ENCODE measurements at places on chromosomes 1 and 21. TPM values are rescaled to one million over a fixed set of nuclear protein-coding genes. Genes with fewer than 3 reads are reported as not detected.

The PALMD gene
- not detected for total RNA-seq

The KLHL20 gene
- total RNA-seq, result 17.7 TPM

DNA sequence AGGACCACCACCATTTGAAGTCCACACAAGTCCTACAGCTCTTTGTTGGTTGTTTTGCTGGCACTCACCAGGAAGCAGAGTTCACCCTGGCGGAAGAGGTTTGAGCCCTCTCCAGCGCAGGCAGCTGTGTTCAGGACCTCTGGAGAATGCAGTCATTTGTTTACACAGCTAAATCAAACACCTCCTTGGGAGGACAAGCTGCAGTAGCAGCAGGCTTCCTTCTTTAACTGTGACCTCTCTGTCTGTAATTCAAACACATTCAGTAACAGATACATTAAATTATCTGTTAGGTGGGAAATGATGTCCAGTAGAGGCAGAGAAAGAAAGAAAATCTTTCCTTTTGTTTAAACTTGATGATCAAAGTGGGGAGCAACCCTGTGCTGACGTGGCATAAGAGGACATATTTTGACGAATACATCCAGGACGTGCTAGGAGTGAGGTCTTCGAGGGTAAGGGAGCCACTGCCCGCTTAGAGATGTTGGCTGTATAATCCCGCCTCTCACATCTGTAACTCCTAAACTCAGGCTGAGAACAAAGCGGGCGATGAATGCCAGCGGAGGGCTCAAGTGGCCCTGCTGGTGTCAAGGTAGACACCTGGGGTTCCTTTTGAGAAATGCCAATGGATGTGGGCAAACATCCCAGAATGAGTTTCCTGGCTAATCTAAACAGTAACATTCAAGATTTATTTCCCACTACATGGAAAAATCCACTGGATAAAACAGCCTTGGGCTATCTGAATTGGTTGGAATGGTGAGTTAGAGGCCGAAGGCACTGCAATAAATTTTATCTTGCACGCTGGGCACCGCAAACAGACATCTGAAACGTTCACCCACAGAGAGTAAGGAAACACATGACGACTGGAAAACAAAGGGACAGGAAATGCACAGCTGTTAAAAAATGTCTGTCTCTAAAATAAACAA, 51.7 kb downstream of the ABCA4 start:
- peak; percentile 80 for DNase-seq

The BMP8A gene
- total RNA-seq, result not detected

Data from A673 (cell line).